ENCODE measurements at places on chromosomes 3 and 15. TPM values are rescaled to one million over a fixed set of nuclear protein-coding genes. Genes with fewer than 3 reads are reported as not detected.

Gene KLHL40
- 206 TPM for polyA plus RNA-seq

Gene CMTM7
- polyA plus RNA-seq, result 18.4 TPM

Gene TAMM41
- 17.4 TPM for polyA plus RNA-seq

Gene DZIP3
- 17.8 TPM for polyA plus RNA-seq

Gene RETNLB
- not detected for polyA plus RNA-seq

Gene CCR9
- polyA plus RNA-seq, result not detected

Gene SKOR1
- polyA plus RNA-seq, result 0.67 TPM

Gene MNS1
- polyA plus RNA-seq, result 5.1 TPM

Gene OR5H15
- not detected for polyA plus RNA-seq

Gene MAGI1
- polyA plus RNA-seq, result 14.9 TPM

Gene CATSPER2
- polyA plus RNA-seq, result 2.5 TPM

Gene GPR62
- polyA plus RNA-seq, result 0.67 TPM

Gene OCA2
- polyA plus RNA-seq, result 4.5 TPM

Gene NR2F2
- polyA plus RNA-seq, result 64.7 TPM

Gene HGD
- polyA plus RNA-seq, result 0.37 TPM

Gene CFAP44
- polyA plus RNA-seq, result 4.7 TPM

Gene REC114
- 0.23 TPM for polyA plus RNA-seq

Gene SUSD5
- polyA plus RNA-seq, result 1.2 TPM

Gene ZNF660
- 5.7 TPM for polyA plus RNA-seq

Gene GATM
- 304 TPM for polyA plus RNA-seq

Gene SI
- polyA plus RNA-seq, result not detected

Gene SLC28A2
- polyA plus RNA-seq, result 0.37 TPM

Gene ZNF609
- polyA plus RNA-seq, result 16.5 TPM

Gene GJD2
- polyA plus RNA-seq, result 3.6 TPM

Gene CPA3
- polyA plus RNA-seq, result 1.1 TPM

Gene SEMA5B
- polyA plus RNA-seq, result 23.8 TPM

Gene ILDR1
- polyA plus RNA-seq, result 0.49 TPM

Gene MESP2
- 0.22 TPM for polyA plus RNA-seq

Gene FBXO40
- 2.6 TPM for polyA plus RNA-seq

Gene RNF7
- 83.4 TPM for polyA plus RNA-seq

Gene SNTN
- polyA plus RNA-seq, result not detected

Gene NRROS
- polyA plus RNA-seq, result 5.7 TPM

Gene PYDC2
- not detected for polyA plus RNA-seq

Gene TLR9
- polyA plus RNA-seq, result 0.28 TPM
